H9 (cell line): ENCODE measurements at places on chromosomes 7 and 10. TPM values are rescaled to one million over a fixed set of nuclear protein-coding genes. Genes with fewer than 3 reads are reported as not detected.

- H3K4me3 ChIP-seq = peak overlapping the region; percentile 52
- peaks cover 76% of the 10 kb centered on the region for H3K27me3 ChIP-seq
- no peaks in the 10 kb centered on the region for H3K4me1 ChIP-seq
- peak; percentile 71 for DNase-seq
- H3K36me3 ChIP-seq = no peaks in the 10 kb centered on the region; the same call in 1 of the 2 replicates
Measured at GRCh38 chr10:93062514-93063143, 2.0 kb downstream of the CYP26C1 start.

GRCh38 chr10:30784524-30784896, 155.0 kb upstream of the LYZL2 start:
- H3K4me1 ChIP-seq = no peaks in the 10 kb centered on the region
- no peak overlapping the region for H3K27ac ChIP-seq
- no peaks in the 10 kb centered on the region; the same call in 1 of the 2 replicates for H3K27me3 ChIP-seq
- H3K4me3 ChIP-seq = peak overlapping the region; percentile 84
- H3K36me3 ChIP-seq = no peaks in the 10 kb centered on the region

Gene TRIL
- 3.1 and 3.3 TPM in 2 replicates for total RNA-seq

Gene PRSS37
- total RNA-seq = not detected in 2 replicates

DNA sequence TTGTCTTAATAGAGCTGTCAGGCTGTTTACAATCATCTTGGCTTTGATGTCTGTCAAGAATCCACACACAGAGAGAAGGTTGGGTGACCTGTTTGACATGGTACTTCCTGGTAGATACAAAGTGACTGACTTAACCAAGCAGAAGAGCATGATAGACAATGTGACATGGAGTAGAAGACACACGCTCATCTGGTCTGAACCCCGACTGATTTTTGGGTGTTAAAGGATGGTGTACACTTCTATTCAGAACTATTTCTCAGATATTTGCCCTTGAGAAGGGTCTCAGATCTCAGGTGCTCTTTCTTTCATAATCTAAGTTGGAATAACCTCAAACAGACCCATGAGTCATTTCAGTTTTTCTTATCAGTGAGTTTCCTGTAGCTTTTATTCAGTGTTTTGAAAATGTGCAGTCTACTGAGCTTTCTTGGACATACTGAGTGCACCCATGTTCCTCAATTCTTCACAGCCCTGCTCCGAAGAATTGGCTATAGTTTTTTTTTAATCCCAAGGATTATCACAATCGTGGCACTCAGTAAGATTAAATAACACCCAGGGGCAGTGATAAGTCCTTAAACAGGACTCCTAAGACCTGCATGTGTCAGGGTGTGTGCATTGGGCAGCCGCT, 46.4 kb upstream of the NXPH1 start:
- peaks cover 5% of the 10 kb centered on the region; the same call in 1 of the 2 replicates for H3K4me1 ChIP-seq
- no peak overlapping the region for H3K27ac ChIP-seq
- H3K36me3 ChIP-seq = no peaks in the 10 kb centered on the region
- H3K4me3 ChIP-seq = no peak overlapping the region

DNA sequence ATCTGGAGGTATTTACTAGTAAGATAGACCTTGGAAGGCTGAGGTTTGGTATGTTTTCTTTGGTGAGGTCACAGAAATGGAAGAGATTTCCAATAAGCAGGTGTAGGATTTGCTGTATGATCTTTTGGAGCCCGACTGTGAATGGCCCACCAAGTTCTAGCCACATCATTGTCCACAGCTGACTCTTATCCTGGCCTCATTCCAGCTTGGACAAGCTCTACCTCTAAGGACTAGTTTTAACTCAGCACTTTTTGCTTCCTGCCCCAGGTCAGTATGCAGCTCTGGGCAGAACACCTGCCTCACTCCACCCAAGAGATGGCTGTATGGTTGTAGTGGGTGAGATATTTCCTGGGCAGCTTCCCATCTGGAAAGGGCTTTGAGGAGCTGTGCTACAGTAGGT, 6.1 kb upstream of the CPA4 start:
- H3K27me3 ChIP-seq = no peaks in the 10 kb centered on the region
- H3K27ac ChIP-seq = no peak overlapping the region
- H3K36me3 ChIP-seq = no peaks in the 10 kb centered on the region
- no peaks in the 10 kb centered on the region for H3K4me1 ChIP-seq
- H3K4me3 ChIP-seq = no peak overlapping the region
